ENCODE measurements at places on chromosomes 3 and 15.
A peak's percentile ranks its signal among the peaks of the same experiment; 100 is the strongest.

- DNase-seq, result no peak
Observed at GRCh38 chr15:65937476-65937875, 68.2 kb downstream of the RAB11A start.

DNA sequence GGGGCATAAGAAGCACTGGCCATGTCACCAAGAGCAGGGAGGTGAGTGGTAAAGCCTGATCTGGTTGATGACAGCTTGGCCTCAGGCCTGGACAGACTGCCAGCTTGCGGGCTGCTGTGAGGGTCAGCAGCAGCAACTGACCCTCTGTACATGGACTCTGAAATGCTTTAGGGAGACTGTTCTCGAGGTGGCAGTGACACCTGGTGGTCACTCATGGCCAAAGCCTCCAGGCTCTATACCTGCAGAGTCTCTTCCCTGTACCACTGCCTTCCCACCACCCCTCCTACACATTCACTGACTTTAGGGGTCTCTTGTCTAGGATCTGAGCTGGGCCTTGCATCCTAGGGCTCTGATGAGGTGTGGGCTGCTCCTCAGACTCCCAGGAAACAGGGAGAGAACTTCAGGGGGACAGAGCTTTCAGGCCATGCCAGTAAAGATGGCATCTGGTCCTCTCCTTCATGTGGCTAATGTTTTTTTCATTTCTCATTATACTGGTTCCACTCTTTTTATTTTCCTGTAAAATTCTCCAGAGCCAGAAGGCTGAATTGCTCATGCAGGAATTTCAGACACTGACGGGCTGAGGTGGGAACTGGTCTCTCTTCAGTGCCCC lies 17.2 kb upstream of the TIMP4 start:
- peak; percentile 77 for DNase-seq

GRCh38 chr3:127067116-127067910 lies 84.4 kb downstream of the PLXNA1 start:
- DNase-seq, result no peak

DNA sequence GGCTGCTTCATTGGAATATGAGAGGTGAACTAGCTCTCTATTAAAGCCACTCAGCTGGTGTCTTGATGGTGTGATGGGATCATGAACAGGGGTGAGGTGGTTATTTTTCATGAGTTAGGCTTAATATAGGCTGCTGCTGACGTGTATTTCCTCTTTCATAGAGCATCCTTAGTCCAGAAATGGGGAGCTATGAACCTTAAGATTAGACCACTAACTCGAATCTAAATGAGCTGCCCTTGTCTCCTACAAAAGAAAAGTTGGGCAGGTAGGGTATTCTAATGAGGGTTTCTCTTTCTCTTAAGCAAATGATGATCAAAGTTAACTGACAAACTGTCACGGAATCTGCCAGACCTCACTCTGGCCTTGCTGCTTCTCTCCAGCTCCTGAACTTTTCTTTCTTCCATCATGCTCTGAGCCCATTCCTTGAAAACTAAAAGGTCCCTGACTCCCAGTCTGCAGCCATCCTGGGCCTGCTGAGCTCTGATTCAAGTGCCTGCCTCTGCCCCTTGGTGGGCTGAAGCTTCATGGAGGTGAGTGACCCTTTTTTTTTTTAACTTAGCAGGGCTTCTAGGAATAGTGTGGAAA lies at the start of gene TRIM69:
TSS of gene TRIM69 (plus strand) at position 348 of the 585 bp plus-strand sequence. CDS start at position 525, 177 bp downstream.
- no peak for DNase-seq

Data from adipocyte (in vitro differentiated cells).